Bronchial epithelial cell (primary cell): ENCODE measurements at places on chromosomes 4 and X. TPM values are rescaled to one million over a fixed set of nuclear protein-coding genes. Genes with fewer than 3 reads are reported as not detected.

DNA sequence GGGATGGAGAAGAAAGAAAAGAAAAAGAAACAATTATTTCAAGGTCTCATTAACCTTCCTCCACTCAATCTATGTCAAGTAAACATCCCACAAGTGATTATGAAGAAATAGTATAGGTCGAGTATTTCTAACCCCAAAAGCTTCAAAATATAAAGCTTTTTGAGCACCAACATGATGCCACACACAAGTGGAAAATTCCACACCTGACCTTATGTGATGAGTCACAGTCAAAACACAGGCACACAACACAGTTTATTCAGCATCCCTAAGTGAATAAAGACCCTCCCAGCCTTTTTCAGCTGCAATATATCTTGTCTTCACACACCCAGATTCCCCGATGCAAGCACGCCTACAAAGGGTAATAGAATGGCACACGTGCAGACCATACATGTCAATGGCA lies 51.7 kb upstream of the VEGFC start:
- DNase-seq = no peak

FRAS1 gene
- total RNA-seq = 12.2 and 13.7 TPM in 2 replicates

SPANXN5 gene
- total RNA-seq = not detected in 2 replicates

NDP gene
- not detected in 2 replicates for total RNA-seq

SLITRK4 gene
- under 0.01 TPM in 2 replicates for total RNA-seq

DNA sequence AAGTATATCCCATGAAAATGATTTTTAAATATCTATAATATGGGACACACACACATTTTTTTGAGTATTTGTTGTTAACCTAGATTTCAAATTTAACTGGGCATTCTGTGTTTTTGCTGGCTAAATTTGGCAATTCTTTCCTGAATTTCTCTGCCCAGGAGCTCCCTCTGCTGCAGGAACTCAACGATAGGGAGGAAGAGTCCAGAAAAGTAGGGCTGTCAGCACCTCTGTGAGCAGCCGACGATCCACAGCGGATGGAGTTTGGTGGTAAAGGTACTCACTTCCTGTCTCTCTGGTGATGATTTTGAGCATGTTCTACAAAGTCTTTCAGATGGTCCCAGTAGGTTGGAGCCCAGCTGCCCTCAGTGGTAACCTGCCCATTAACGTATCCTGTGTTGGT lies 23.1 kb upstream of the TMEM184C start:
- DNase-seq = no peak

NRK gene
- total RNA-seq = not detected in 2 replicates

DNA sequence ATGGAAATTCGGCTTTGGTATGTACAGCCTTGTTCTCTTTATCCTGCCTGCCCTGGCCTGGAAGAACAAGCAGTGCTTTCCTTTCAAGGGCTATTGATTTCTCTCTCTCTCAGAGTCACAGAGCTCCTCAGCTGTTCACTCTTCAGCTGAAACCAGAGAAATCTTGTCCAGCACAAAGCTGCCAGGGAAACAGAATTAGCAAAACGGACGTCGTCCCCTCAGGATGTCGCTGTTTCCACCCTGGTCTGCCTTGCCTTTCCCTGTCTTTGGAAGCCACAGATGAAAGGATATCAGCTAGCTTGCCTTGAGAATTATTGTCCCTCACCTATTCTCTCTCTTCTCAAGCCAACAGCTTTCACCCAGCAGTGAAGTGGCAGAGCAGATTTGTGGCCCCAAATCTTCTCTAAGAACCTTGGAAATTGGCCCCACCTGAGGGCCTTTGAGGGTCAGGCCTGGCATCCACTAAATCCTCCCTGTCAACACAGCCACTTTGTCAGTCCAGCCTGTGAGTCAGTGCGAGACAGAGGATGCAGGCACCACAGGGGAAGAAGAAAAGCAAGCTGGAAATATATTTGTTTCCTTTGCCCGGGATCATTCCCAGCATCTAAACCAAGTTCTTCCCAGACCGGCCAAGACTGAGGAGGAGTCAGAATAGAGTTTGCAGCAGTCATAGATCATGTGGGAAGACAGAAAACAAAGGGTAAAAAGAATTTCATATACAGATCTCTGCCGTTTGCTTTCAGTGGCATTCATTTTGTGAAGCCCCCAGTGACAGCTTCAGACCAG lies 63.8 kb upstream of the MTM1 start:
- DNase-seq = peak; percentile 11

ADH4 gene
- not detected in 2 replicates for total RNA-seq

AKAP4 gene
- total RNA-seq = not detected in 2 replicates
